Tibial artery (tissue), 4 donors: ENCODE measurements at places on chromosomes 2 and 18.
A peak's percentile ranks its signal among the peaks of the same experiment; 100 is the strongest.

- no peak overlapping the region for H3K27ac ChIP-seq
- peaks cover 8% of the 10 kb centered on the region for H3K4me1 ChIP-seq
- no peaks in the 10 kb centered on the region for H3K27me3 ChIP-seq
- DNase-seq: peak; percentile 72
- H3K4me3 ChIP-seq: no peak overlapping the region
These were observed 25.4 kb upstream of the PID1 start for GRCh38 chr2:229296536-229296935.

DNA sequence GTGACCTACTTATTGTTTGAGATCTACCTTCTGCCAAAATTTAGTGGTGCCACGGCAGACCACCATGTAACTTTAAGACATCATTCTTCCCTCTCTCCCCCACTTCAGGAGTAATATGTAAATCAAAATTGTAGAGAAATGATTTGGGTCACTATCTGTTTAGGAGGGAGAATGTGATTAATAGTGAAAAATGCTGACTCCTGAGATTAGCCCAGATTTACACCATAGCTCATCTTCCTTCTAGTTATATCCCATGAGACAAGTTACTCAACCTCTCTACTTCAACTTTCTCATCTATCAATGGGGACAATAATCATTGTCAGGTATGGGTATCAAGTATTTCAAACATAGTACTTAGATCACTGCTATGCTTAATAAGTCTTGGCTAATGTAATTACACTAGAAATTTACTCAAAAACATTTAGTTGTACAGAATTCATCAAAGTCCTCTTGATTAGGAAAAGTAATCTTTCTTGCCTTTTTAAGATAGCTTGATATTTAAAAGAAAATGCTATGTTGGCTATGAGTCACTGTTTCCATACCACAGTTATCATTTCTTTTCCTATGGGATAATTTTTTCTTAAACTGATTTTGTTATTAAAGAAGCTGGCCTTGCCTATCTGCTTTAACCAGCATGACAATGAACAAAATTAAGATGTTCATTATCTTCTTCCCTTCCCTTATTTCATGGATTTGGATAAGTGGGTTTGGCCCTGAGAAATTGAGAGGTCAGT, 1038.9 kb upstream of the ZEB2 start:
- H3K27ac ChIP-seq: no peak overlapping the region
- DNase-seq: no peak

- no peaks in the 10 kb centered on the region for H3K36me3 ChIP-seq
- H3K27ac ChIP-seq: no peak overlapping the region
- H3K4me1 ChIP-seq: no peaks in the 10 kb centered on the region
These were observed 413.6 kb downstream of the THSD7B start for GRCh38 chr2:137178951-137179377.

DNA sequence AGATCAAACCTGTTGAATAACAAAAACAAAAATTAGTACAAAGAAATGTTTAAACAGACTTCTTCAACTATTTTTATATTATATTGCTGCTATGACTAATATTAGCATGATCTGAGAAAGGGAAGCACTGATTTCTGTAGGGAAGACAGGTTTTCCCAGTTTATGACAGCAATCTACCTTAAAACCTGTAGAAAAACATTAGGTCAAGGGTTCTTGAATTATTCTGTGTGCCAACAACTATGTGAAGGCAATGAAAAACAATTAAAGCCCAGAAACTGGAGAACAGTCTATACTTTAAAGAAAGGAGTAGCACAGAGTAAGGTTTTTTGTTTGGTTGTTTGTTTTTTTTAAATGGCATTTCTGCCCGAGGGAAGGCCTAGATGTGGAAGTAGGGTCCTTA, 23.3 kb downstream of the PUM2 start:
- H3K27ac ChIP-seq: peak overlapping the region; percentile 0
- no peaks in the 10 kb centered on the region for H3K4me1 ChIP-seq
- no peaks in the 10 kb centered on the region for H3K27me3 ChIP-seq
- DNase-seq: no peak
- no peak overlapping the region for H3K4me3 ChIP-seq

DNA sequence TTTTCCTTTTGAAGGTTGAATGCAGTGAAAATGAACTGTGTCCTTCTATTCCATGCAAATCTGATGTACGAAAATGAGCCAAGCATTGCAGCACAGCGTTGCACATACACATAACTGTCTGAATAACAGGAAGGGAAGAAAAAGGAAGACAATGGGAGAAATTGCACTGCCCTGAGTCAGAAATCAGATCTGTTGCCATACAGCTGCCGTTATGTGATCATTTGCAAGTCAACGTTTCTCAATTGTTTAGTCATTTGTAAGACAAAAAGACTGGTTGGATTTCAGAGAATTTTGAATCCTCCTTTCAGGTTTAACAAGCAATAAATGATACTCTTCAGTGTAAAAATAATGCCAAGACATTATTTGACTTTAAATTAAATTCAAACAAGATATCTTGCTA, 284.1 kb downstream of the DSEL start:
- no peak overlapping the region for H3K27ac ChIP-seq
- no peaks in the 10 kb centered on the region for H3K4me1 ChIP-seq
- H3K4me3 ChIP-seq: no peak overlapping the region

DNA sequence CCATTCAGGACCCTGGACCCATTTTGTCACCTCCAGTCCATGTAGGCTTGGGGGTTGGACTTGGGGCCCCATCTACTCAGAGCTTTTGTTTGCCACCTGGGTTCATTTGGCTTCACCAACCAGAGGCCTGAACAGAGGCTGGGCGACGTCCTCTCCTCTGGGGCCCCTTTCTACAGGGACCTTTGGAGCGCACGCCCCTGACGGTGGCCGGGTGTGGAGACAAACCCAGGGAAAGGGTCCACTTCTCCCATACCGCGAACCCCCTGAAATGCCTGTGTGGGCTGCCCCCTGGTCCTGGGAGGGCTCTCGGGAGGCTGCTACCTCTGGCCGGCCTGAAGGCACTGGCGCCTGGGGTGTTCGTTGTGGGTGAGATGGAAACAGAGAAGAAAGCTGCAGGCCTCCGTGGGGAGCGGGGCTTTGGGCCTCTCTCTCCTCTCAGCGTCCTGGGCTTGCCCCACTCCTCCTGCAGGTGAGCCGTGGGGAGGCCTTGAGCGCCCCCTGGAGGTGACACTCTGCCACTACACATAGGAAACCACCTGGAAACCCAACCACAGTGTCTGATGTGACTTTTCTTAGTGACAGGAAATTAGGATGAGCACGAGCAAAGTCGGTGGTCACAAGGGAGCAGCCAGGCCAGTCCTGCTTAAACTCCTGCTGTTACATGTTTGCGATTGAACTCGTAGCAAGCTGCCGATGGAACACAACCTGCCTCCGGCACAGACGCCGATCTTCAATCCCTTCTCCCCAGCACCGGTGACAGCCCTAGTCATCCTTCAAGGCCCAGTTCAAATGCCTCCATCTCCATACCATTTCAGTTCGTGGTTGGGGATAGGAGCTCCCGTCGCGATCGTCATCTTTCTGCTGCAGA, 12.0 kb upstream of the NTSR2 start:
- H3K4me1 ChIP-seq: peaks cover 8% of the 10 kb centered on the region
- H3K27me3 ChIP-seq: peaks cover 59% of the 10 kb centered on the region
- H3K27ac ChIP-seq: no peak overlapping the region
- H3K36me3 ChIP-seq: no peaks in the 10 kb centered on the region

DNA sequence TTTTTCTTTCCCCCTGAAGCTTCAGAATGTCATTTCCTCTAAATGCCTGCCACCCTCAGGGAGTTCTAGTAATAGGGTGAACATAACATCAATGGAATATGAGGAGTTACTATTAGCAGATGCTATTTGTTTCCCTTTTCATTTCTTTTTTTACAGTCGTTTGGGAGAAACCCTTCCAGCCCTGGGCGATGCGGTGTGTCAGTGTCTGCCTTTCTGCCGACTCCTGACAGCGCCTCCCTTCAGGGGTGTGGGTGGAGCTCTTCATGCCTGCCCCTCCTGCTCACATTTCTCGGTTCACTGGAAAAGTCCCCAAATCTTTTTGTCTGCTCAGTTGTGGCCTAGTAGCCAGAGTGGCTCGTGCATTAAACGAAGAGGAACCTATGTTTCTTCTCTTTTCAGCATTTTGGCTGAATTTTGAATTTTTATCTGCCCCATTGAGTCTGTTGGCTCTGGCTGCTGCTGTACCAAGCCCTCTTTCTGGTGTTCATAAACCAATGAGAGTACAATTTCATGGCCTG, 72.3 kb downstream of the FMNL2 start:
- H3K4me1 ChIP-seq: peaks cover 6% of the 10 kb centered on the region
- peak overlapping the region; percentile 68 for H3K27ac ChIP-seq
- no peaks in the 10 kb centered on the region for H3K27me3 ChIP-seq
- peak overlapping the region; percentile 29 for H3K4me3 ChIP-seq
- peak; percentile 50 for DNase-seq
- H3K36me3 ChIP-seq: no peaks in the 10 kb centered on the region

DNA sequence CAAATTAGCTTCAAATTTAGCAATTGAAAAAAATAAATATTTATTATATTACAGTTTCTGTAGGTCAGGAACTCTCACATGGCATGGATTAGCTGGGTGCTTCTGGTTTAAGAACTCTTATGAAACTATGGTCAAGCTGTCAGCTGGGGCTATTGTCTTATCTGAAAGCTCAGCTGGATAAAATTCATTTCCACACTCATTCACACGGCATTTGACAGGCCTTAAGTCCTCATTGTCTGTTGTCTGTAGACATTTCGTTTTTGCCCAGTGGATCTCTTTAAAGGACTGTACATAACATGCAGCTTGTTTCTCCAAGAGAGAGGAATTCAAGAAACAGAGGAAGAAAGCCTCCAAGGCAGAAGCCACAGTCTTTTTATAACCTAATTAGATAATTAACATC, 1556.8 kb upstream of the SLC39A10 start:
- H3K4me1 ChIP-seq: no peaks in the 10 kb centered on the region
- no peak for DNase-seq
- no peak overlapping the region for H3K27ac ChIP-seq
- H3K4me3 ChIP-seq: no peak overlapping the region

DNA sequence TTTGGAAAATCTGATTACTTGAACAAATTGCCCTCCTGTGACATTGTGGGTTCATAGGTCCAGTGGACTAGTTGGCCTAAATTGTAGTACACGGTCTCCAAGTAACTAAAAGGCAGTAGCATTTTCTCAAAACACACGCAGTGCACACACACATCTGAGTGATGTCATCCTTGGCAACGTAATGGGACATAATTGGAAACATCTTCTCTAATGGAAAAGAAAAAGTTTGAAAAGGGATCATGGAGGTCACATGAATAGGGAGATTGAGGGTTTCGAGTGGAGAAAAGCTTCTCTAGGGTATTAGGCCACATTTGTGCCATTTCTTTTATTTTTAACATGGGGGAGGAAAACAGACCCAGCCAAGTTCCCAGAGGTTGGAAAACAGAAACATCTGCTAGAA, 93.3 kb downstream of the MAP4K4 start:
- H3K27ac ChIP-seq: peak overlapping the region; percentile 57
- no peak for DNase-seq
- peaks cover 7% of the 10 kb centered on the region for H3K4me1 ChIP-seq
- H3K36me3 ChIP-seq: no peaks in the 10 kb centered on the region
- no peaks in the 10 kb centered on the region for H3K27me3 ChIP-seq
- H3K4me3 ChIP-seq: no peak overlapping the region

GRCh38 chr18:42632801-42633200, 482.7 kb downstream of the RIT2 start:
- H3K36me3 ChIP-seq: no peaks in the 10 kb centered on the region
- no peak for DNase-seq

DNA sequence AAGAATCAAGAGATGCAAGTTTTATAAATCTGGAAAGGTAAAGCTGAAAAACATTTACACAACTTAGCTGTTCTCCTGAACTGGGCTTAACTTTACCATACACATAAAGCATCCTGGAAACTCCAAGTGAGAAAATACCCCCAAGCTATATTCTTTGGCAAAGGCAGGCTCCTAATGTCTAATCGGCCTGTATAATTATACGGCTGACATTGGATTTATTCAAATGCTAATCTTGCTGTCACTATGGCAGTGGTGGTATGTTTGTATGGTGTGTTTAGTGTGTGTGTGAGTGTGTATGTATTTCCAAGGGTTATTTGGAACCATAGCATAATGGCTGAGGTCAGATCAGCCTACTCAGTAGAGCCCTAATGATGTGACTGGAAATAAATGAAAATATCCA, 1031.8 kb upstream of the ZEB2 start:
- no peaks in the 10 kb centered on the region for H3K36me3 ChIP-seq
- no peak for DNase-seq
- no peaks in the 10 kb centered on the region for H3K27me3 ChIP-seq
- H3K4me3 ChIP-seq: no peak overlapping the region

DNA sequence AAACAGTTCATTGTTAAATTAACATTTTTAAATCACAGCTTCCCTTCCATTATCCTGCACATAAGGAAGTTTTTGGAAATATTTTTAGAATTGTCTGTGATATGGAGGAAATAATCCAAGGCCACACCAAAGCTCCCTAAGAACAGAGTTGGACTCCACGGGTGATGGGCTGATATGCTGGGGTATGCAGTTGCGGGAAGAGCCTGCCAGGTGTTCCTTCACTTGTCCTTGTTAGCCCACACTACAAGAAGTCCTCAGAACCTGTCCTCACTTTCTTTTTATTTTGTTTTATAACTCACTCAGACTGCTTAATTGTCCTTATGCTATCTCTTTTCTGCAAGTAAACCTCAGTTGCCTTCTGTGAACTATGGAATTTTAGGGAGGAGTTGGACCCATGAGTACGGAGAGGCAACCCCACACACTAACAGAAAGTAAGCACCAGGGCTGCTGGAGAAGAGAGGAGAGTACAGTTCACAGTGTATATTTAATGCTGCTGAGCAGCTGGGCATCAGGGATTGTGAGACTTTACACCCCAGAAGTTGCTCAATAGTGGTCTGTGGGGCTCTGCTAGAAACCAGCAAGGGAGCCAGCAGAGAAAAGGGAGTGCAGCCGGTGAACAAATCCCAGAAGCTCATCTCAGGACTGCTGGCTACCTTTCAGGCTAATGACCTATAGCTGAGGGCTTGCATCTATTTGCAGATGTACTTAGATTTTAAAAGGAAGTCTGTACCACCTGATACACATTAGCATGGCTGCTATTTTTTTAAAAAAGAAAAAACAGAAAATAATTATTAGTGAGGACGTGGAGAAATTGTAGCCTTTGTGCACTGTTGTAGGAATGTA, 280.1 kb upstream of the STON1 start:
- peak overlapping the region; percentile 16 for H3K27ac ChIP-seq
- H3K27me3 ChIP-seq: no peaks in the 10 kb centered on the region
- no peaks in the 10 kb centered on the region for H3K36me3 ChIP-seq
- no peaks in the 10 kb centered on the region for H3K4me1 ChIP-seq

DNA sequence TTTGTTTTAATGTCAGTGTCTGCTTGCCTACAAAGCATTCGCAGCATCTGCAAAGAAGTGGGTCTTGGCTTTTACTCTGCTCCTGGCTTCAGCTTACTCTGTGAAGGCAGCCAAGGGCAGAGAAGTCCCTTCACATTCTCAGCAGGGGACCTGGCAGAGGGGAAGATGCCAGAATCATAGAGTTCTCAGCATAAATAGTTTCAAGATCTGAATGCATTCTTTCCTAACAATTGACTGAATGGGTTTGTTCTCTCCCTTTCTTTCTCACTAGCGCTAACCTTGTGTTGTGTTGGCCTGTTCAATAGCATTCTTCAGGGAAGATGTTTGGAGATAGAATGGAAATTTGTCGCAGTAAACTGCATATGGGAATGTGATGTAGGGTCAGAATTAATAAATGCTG, 106.9 kb downstream of the FARSB start:
- no peaks in the 10 kb centered on the region for H3K4me1 ChIP-seq
- H3K4me3 ChIP-seq: no peak overlapping the region
- no peak overlapping the region for H3K27ac ChIP-seq
- peaks cover 3% of the 10 kb centered on the region for H3K27me3 ChIP-seq
- DNase-seq: no peak
